ENCODE measurements at places on chromosomes 2 and 18. TPM values are rescaled to one million over a fixed set of nuclear protein-coding genes. Genes with fewer than 3 reads are reported as not detected.

CENPA gene
- total RNA-seq, result 26.9 TPM

APOB gene
- total RNA-seq, result not detected

INO80D gene
- total RNA-seq, result 21.7 TPM

ALLC gene
- not detected for total RNA-seq
